ENCODE measurements at places on chromosomes 13 and 19.

- no peak for DNase-seq
Measured at GRCh38 chr19:36169084-36169760, 17.0 kb upstream of the COX7A1 start.

GRCh38 chr13:37995092-37995491 is 125.5 kb upstream of the TRPC4 start:
- no peak for DNase-seq

GRCh38 chr13:50909605-50910484 is at the start of gene RNASEH2B:
Gene RNASEH2B, plus strand, starts transcription at chr13:50909791. Its CDS starts 286 bp downstream, at chr13:50910077.
- DNase-seq, result peak; percentile 72

DNA sequence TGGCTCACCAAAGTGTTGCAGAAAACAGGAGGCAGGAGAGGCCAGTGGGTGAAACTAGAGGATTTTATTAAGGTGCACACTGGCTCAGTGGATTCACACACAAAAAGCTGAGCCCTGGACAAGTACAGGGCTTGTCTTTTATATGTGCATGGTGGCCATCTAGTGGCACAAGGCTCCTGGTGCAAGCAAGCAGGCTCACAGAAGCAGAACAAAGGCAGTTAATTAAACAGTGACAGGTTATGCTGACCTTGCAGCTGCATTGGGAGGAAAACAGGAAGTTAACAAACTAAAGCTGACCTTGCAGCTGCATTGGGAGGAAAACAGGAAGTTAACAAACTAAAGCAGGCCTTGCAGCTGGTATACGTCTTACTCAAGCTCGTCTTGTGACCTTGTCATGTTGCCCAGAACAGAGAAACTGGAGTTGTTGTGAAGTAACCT is 65.3 kb upstream of the ZNF681 start:
- no peak for DNase-seq

- DNase-seq, result no peak
Measured at GRCh38 chr13:107574517-107575210, 640.7 kb downstream of the LIG4 start.

DNA sequence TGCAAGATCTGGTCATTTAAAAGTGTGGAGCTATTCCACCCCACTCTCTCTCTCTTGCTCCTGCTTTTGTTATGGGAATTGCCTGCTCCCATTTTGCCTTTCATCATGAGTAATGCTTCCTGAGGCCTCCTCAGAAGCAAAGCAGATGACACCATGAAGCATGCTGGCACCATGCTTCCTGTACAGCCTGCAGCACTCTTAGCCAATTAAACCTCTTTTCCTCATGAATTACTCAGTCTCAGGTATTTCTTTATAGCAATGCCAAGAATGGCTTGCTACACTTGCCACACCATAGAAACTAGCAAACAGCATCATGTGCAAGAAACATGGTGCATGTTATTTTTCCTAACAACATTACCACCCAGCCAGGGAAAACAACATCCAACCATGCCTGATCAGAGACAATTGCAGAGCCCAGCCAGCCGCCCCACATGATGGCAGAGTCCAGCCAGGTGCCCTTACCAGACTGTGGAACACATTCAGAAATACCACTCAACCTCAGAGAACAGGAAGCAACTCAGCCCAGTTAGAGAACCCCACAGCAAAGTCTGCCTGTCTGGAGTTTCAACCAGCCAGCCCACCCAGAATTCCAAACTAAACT is 36.9 kb downstream of the SYDE1 start:
- DNase-seq, result no peak

GRCh38 chr19:37654118-37654517 is 1.1 kb downstream of the ZFP30 start:
- DNase-seq, result no peak

DNA sequence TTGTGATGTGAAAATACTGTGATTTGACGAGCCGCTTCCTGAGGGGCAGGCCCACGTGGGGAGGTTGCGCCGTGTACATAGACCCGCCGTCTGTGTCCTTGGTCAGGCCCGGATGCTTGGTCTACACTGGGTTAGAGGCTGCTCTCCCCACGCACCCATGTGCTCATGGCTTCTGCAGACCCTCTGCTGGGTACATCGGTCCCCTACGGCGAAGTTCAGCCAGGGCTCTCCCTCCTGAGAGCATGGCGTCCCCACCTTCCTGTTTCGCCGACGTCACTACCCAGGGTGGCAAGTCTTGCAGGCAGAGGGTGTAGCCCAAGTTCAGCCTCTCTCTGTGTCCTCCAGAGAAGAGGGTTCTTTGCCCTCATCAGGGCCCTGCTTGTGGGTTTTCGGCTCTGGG is 11.0 kb downstream of the COMP start:
- no peak for DNase-seq

DNA sequence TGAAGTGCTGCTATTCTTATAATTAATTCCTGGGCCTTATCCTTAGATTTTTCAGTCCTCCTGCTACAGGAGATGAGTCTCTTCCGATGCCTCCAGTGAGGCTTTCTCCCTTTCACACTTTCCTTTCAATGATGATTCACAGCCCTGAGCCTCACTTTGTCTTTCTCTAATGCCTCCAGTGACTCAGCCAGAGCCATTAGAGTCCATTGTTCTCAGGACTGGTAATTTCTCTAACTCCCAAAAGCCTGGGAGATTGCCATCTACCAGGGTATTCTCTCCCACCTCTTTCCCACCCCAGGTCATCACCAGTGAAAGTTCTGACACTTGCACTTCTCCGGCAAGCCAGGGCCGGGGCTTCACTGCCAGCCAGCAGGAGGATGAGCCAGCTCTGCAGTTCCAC is 49.6 kb upstream of the ARGLU1 start:
- DNase-seq, result no peak

GRCh38 chr13:113098162-113098732 is 7.3 kb upstream of the F7 start:
- no peak for DNase-seq
